ENCODE measurements at places on chromosomes 13 and 19.

GRCh38 chr19:31408460-31409124, 59.4 kb upstream of the TSHZ3 start:
- no peak for DNase-seq

- no peak for DNase-seq
Observed at GRCh38 chr13:87444135-87444534, 227.0 kb upstream of the SLITRK5 start.

DNA sequence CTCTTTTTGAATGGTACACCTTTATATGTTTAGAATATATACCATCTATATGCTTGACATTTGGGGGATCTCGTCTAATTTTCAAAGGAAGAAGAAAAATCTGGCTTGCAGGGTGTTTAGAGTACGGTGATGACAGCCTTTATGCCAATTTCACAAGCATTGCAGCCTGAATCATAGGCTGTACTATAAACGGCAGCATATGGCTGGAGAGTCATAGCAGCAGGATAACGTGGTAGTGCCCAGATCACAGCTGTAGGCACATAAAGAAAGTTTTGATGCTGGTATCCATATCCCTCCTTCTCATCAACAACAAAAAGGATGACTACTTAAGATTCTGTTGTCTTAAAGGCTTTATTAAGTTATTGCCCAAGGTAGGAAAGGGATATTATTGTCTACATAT, 253.0 kb downstream of the PCDH9 start:
- no peak for DNase-seq

DNA sequence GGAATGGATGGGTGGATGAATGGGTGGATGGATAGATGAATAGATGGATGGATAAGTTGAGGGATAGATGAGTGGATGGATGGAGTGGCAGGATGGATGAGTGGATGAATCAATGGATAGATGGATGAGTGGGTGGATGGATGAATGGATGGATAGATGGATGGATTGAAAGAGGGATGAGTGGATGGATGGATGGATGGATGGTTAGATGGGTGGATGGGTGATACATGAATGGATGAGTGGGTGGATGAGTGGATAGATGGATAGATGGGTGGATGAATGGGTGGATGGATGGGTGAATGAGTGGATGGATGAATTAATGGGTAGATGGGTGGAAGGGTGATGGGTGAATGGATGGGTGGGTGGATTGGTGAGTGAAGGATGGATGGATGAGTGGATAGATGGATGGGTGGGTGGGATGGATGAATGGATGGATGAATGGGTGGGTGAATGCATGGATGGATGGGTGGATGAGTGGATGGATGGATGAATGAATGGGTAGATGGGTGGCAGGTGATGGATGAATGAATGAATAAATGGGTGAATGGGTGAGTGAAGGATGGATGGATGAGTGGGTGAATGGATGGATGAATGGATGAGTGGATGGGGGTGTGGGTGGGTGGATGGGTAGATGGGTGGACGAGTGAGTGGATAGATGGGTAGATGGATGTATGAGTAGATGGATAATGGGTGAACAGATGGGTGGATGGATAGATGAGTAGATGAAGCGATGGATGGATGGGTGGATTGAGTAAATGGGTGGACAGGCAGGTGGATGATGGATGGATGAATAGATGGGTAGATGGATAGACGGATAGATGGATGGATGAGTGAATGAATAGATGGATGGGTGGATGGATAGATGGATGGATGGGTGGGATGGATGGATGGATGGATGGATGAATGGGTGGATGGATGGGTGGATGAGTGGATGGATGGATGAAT, 17.7 kb downstream of the GNA15 start:
- DNase-seq = no peak

DNA sequence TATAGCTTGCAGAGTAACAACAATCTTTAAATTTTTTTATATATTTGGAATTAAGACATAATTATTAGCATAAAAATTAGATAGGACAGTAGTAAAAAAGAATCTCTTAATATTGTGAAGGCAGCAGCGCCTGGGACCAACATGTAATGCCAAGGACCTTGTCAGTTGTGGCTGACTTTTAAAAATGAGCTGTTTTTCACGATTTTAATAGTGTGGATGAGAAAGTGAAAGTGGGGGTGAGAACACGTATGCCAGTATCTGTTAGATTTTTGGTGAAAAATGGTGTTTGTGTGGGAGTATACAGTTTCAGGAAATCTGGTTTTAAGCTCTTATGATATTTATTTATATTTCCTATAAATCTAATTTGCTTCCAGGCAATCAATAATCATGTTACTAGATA, 125.2 kb downstream of the LMO7 start:
- peak; percentile 19 for DNase-seq

DNA sequence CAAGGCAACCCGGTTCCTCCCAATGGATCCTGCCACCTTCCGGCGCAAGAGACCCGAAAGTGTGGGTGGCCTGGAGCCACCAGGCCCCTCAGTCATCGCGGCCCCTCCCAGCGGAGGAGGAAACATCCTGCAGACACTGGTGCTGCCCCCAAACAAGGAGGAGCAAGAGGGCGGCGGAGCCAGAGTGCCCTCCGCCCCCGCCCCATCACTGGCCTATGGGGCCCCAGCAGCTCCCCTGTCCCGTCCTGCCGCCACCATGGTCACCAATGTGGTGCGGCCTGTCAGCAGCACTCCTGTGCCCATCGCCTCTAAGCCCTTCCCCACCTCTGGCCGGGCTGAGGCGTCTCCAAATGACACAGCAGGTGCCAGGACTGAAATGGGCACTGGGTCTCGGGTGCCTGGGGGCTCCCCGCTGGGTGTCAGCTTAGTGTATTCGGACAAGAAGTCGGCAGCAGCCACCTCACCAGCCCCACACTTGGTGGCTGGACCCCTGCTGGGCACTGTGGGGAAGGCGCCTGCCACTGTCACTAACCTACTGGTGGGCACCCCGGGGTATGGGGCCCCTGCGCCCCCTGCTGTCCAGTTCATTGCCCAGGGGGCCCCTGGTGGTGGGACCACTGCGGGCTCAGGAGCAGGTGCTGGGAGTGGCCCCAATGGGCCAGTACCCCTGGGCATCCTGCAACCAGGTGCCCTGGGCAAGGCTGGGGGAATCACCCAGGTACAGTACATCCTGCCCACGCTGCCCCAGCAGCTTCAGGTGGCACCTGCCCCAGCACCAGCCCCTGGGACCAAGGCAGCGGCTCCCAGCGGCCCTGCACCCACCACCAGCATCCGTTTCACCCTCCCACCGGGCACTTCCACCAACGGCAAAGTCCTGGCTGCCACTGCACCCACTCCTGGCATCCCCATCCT, 11.2 kb upstream of the PRR19 start:
- DNase-seq = peak; percentile 60

DNA sequence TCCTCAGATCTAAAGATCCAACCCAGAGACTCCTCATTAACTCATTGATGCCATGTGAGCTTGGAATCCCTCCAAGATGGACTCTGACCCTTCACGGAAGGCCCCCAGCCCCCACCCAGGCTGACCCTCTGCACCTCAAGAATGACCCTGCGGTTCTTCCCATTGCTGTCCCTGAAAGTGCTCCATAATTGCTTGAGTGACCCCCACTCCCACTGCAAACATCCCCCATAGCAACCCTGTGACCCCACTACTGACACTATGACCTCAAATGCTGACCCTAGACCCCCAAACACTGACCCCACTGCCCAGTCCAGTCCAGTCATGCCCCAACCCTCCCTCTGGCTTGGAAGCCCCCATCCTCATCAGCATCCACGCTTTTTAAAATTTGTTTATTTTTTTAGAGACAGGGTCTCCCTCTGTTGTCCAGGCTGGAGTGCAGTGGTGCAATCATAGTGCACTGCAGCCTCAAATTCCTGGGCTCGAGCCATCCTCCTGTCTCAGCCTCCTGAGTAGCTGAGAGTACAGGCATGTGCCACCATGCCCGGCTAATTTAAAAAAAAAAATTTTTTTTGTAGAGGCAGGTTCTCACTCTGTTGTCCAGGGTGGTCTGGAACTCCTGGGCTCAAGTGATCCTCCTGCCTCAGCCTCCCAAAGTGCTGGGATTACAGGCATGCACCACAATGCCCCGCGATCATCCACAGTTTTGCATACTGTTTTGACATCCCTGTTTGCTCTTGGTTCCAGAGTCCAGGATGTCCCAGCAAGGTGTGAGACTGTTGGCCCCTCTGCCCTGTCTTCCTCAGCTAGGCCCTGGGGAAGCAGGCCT, 855 bp downstream of the LYL1 start:
- DNase-seq = no peak

GRCh38 chr19:45445139-45445538, 21.4 kb upstream of the ERCC1 start:
- DNase-seq = no peak

GRCh38 chr19:46513461-46514236, 18.0 kb upstream of the PNMA8B start:
- DNase-seq = peak; percentile 88

DNA sequence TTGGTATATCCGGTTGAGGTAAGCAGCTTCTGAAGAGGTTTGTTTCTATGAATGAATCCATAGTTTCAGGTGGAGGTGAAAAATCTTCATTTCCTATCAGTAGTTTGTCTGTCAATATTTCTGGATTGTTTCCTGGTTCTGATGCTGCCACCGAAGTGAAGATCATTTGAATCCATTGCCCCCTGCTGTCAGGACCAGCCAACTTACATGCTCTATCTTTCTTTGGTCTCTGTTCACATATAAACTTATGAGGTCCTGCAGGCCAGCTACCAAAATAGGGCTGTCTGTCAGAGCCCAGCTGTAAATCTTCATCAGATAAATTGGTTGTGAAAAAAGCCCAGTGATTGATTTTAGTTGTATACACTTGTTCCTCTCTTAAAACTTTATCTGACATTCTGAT, 15.2 kb upstream of the N4BP2L1 start:
- no peak for DNase-seq

DNA sequence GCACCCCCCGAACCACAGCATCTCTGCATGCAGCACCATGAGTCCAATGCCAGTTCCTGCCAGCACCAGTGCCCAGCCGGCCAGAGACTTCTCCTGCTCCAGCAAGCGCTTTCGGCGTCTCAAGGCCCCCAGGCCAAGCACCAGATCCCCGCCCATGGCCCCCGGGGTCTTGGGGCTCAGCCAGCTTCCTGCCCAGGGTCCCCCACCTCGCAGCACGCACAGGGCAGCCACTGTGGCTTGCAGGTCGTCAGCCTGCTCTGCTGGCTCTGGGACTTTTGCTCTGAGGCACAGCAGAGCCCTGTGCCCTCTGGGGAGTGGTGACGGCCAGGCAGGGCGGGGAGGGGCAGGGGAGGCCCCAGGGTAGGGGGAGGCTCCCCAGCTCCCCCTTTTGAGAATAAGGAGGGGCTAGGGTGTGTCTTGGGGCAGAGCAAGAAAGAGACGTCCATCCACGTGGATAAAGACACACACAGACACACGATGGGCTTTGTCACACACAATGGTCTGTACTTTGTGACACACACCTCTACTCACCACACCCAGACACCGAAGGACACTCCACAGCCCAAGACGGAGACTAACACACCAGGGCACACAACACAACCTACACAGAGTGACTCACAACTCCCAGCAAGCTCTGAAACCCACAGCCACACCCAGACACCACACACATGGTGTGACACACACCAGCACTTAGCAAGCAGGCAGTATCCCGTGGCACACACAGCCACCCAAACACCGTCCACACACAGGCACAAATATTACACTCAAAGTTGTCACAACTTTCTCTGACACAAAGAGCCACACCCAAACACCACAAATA, at the start of gene KCNN4:
Gene KCNN4 (minus strand): TSS at position 268 of the 820 bp plus-strand sequence. CDS start 112 bp downstream, at position 156.
- peak; percentile 87 for DNase-seq

- no peak for DNase-seq
Observed at GRCh38 chr13:110130431-110130830, 176.5 kb downstream of the COL4A1 start.

DNA sequence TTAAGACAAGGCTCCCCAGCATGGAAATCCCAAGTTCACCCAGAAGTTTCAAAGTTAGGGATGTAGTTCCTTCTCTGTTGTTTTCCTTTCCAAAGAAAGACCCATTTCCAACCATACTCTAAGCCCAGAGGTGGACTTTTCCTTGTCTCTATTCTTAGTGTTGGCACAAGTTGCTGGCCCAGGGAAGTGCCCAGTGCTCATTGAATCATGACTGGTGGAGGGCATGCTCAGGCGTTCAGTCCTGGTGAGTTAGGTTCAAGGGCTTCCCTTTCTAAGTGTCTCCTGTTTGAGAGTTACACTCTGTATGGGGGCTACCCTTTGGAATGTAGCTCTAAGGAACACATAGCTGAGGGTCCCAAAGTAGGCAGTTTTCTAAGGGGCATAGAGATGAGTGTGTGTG, 389.5 kb downstream of the KCNRG start:
- DNase-seq = no peak

- no peak for DNase-seq
Observed at GRCh38 chr13:113668491-113668971, 1.5 kb downstream of the GRK1 start.

DNA sequence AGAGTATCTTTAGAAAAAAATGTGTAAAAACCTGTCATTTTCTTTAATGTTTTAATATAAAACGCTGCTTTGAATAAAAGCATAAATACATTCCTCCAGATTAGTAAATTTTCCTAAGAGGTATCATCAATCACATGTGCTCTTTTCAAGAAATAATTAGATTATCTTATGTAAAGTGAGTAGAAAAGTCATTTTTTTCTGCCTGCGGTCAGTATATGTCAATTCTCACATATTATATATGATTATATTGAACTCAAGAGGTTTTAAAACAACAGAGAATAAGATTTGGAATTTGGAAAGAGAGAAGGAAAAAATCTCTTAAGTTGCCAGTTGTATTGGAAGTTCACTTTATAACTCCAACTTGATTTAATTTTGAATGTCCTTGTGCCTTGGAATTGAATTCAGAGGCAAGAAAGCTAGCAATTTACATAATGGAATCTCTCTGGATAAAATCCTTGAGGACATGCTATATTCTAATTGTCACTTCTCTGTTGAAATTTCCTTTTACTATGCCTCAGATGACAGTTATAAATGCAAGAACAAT, 740.1 kb upstream of the SPRY2 start:
- DNase-seq = no peak

DNA sequence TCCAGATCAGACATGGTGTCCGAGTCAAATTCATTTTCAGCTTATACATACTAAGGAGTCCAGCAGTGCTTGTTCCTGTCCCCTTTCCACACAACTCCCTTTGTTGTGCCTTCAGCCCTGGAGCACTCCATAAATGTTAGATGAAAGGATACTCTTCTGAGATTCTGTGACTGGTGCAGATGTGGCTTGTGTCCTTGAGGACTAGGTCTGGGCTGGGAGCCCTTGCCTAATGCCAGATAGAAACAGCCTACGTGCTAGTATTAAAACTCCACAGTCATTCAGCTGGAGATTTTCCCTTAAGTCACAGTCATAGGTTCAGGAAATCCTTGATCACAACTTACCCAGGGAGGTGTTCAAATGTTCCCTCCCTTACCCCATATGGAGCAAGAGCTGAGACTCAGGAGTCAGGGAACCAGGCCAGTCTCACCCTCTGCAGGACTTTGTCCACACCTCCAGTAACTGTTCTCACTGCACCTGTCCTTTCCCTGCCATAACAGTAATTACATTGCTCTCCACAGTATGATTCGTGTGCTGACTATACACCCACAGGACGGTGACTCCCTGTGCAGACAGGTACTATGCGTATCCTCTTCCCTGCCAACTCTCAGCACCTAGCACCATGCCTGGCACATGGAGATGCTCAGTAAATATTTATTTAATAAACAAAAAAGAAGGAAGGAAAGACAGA, 15.5 kb upstream of the SERPINE3 start:
- DNase-seq = no peak
